ENCODE measurements at places on chromosomes 12 and 14. TPM values are rescaled to one million over a fixed set of nuclear protein-coding genes. Genes with fewer than 3 reads are reported as not detected.

Gene NDUFB1
- 686 TPM for polyA plus RNA-seq

Gene TAC3
- polyA plus RNA-seq: 4.3 TPM

Gene RNU4-1
- polyA plus RNA-seq: not detected

DNA sequence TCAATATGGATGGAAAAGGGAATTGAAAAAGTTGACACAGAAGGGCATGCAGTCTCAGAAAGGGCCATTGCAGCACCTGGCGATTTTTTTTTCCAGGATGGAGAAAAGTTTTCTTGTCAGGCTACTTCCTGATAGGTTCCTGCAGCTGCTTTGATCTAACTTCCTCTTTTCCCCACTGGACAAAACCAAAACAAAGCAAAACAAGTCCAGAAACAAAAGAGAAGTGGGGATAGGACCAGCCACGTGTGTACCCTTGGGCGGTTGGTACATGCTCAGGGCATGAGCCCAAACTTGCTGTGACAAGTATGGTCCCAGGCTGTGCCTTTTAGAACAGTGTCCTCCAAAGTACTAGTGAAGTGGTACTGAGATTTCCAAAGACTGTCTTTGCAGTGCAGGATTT is 89.8 kb downstream of the CHST11 start:
- H3K4me1 ChIP-seq: peaks cover 18% of the 10 kb centered on the region
- H3K36me3 ChIP-seq: peaks cover 7% of the 10 kb centered on the region
- no peak for DNase-seq
- H3K27me3 ChIP-seq: no peaks in the 10 kb centered on the region
- H3K4me3 ChIP-seq: no peak overlapping the region

DNA sequence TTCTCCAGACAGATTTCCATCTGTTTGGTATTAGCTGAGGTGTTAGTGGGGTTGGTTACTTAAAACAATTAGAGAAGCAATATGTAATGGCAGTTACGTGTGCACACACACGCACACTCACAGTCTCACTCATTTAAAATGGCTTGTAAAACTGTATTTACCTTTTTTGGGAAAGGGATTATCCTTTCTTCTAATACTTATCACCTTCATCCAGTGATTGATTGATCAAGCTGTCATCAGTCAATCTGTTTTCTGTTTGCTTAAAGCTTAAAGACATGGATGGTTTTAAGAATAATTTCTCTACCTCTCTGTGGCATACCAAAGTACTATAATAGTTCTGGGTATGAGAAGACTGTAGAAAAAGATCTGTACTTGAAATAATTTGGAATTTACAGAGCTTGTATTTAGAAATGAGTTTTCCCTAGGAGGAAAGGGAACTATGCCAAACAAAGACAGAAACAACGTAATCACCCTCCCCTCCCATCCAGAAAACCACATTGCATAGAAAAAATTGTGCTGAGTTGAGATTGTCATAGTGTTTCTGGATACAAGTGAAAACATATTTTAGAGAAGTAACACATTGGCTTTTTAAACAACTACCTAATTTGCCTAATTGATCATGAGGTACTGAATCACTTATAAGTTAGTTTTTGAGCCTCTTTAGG is 455.8 kb downstream of the PCNX1 start:
- no peak overlapping the region for H3K4me3 ChIP-seq
- no peaks in the 10 kb centered on the region for H3K36me3 ChIP-seq
- H3K27ac ChIP-seq: no peak overlapping the region
- H3K4me1 ChIP-seq: no peaks in the 10 kb centered on the region

All from thymus (tissue), 14 donors.